ENCODE measurements at places on chromosomes 7 and 10.

DNA sequence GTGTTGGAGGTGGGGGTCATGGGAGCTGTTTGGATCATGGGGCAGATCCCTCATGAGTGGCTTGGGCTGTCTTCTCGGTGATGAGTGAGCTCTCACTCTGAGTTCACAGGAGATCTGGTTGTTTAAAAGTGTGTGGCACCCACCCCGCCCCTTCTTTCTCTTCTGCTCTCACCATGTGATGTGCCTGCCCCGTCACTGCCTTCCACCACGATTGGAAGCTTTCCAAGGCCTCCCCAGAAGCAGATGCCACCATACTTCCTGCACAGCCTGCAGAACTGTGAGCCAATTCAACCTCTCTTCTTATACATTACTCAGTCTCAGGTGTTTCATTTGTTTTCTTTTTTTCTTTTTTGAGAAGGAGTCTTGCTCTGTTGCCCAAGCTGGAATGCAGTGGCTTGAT lies 170.0 kb downstream of the PTPN20 start:
- no peak for DNase-seq

DNA sequence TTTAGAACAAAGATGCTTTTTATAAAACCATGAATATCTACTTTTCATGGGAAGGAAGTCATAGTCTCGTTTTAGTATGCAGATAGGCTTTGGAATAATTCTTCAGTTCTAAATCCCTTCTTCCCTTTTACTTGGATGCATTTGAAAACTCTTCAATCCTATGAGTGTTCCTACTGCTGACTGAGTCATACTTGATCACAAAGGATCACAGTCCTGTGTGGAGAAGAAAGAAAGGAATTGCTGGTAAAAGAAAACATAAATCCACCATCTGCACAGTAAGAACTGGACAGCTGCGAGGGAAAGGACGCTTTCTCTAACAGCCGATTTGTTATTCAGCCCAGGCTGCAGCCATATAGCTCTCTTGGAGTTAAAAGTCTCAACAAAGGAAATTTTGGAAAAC lies 209.9 kb downstream of the SEMA3E start:
- no peak for DNase-seq

- DNase-seq, result no peak
These were observed 44.1 kb upstream of the CNPY1 start for GRCh38 chr7:155590215-155591018.

GRCh38 chr7:55085511-55086412 lies 66.9 kb downstream of the EGFR start:
- DNase-seq, result no peak

DNA sequence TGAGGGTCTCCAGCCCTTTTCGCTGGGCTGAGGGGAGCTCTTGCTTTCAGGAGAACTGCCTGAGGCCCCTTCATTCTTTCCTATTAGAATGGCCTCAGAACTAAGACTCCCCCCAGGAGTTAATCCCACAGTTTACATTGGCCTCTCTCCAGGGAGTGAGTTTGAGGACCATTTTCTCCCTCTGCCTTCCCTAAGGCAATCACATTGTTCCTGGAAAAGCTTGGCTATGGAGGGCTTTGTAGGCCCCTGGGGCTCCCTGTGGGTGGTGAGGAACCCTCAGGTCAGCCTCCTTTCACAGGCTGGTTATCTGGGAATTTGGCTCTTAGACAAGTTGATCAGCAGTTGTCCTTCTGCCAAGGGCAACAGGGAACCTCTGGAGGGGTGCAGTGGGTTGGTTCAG lies 343.7 kb downstream of the RPS24 start:
- DNase-seq, result no peak

GRCh38 chr7:90611115-90611514 lies 15.0 kb downstream of the CDK14 start:
- no peak for DNase-seq

- DNase-seq, result peak; percentile 36
These were observed 48.5 kb upstream of the SLC29A3 start for GRCh38 chr10:71270301-71271220.

DNA sequence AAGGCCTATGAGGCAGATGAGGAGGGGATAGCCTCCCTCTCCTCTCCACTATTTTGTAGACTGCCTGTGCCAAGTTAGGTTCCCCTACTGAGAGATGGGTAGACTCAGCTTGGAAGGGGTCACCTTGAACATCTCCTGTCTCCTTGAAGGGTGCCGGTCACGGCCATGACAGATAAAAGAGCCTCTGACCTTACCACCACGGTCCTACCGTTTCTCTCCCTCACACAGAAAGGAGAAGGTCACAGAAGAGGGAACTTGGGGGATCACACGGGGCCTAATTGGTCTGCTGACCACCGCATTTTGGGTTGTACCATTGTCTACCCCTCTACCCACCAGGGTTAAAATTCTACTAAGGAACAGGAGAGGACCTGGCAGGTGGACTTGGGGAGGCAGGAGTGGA lies 17.0 kb downstream of the PRSS2 start:
- no peak for DNase-seq

DNA sequence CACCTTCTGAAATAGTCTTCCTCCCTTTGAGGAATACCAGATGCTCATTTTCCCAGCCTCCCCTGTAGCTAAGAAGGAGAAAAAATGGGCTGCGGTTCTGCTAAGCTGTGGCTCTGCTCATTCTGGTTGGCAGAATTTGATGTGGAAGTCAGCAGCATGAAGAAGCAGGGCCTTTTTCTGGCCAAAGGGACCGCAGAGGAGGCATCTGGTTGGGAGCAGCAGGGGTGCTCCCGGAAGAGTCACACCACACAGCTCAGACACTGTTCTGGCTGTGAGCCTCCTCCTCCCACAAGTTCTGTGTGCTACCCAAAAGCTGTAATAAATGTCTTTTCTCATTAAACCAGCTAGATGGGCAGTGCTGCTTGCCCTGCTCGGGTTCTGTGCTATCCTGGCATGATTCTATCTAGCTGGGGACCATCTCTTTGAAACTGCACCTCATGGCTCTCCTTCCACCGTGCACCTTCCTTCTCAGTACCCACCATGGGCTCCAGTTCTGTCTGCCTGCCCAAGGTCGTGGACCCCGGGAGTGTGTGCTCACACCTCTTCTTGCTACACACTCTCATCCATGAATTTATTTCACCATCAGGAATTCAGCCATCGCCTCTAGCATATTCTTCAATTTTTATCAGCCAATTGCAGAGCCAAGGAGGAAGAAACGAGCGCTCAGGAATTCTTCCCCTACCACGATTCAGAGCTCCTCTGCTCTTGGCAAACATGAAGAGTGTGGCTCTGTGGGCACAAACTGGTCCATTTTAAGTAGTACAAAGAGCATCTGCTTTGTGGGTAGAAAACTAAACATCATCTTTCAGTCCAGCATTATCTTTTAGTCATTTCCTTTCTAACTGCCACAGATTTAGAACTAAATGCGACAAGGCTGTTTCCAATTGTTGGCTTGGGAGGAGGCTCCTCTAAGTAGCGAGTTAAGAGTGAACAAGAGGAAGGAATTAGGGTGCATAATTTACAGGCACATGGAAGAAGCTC lies 76.9 kb downstream of the FAM171A1 start:
- no peak for DNase-seq

GRCh38 chr10:119821182-119821581 lies 51.5 kb downstream of the MCMBP start:
- no peak for DNase-seq

DNA sequence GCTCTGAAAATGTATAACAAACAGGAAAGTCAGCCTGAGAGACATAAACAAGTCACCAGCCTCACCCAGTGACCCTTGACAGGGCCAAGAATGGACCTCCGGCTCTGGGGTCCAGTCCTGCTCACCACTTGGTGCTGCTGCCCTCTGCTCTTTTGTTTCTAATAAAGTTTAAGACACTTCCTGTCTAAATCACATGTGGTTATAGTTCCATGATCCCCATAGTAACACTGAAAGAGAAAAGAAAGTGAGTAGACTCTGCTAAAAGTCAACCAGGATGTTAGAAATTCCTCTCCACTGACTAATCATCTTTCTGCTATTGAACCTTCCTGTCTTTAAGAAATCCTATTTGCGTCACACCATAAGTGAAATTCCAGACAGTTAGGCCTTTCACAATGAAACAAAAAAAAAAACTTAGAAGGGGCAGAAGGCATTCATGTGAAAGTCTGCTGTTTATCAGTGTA lies 179.2 kb upstream of the BET1 start:
- DNase-seq, result no peak

DNA sequence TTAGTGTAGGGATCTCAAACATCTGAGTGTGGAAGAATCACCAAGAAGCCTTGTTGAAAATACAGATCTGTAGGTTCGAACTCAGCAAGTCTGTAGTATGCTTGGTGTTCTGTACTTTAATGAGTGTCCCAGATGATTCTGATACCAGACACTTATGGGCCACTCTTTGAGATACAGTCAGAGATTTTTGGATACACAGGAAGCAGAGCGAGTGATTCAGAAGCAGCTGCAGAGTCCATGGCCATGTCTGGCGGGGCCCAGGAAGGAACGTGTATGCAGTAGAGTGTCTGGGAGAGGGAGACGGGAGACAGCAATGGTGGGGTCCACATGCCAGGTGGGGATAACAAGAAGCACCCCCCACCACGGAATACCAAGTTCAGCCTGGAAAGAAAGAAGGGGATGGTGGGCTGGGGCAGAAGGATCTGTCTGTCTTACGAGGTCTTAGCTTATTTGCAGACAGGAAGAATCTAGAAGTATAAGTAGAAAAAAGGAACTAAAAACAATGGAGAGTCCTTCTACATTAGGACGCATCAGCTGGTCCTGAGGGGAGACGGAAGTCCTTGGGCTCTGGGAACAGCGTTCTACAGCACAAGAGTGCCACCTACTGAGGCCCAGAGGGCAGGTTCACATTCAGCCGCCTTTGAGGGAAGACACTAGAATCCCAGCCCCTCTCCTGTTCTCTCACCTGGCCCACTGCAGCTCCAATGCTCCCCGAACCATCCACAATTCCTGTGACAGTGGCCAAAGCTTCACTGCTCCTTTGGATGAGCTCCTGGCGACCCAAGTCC lies 55.4 kb downstream of the SLC37A3 start:
- DNase-seq, result no peak

- no peak for DNase-seq
These were observed 37.1 kb upstream of the SEC61G start for GRCh38 chr7:54796150-54796549.

GRCh38 chr7:93150200-93150835 lies 2.1 kb upstream of the SAMD9L start:
- no peak for DNase-seq

GRCh38 chr10:101174319-101174718 lies 43.2 kb downstream of the TLX1 start:
- no peak for DNase-seq

- no peak for DNase-seq
These were observed 45.8 kb downstream of the PDK4 start for GRCh38 chr7:95550546-95550945.

DNA sequence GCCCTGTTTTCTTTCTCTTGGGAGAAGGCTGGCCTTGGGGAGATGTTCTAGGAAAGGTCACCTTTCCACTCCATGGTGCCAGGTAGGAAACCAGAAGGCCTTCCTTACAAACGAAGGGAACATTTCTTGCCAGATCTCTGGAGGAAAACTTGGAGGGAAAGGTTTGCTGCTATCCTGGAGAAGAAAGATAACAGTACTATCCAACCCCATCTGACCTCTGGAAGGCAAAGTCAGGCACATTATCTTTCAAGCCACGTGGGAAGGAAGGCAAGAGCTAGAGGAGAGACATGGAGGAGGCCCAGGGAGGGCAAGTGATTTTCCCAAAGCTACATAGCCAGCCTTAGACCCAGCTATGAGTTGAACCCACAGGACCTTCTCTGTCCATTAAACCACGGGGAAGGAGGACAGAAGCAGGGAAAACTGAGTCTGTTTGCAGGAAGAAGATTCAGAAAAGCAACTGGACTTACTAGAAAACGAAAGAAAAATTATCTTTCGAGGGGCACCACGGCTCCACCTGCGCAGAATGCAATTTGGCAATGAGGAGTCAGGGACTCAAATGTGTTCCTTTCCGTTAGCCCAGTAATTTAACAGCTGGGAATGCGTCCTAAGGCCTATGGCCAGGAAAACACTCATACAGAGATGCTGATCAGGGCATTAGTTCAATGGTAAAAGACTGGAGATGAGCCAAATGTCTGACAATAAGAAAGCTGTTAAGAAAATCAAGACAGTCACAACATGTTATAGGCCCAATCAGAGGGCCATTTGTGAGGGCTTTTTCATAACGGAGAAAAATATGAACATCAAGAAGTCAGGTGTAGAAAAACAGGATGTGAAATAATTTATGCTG lies 32.0 kb upstream of the PSAP start:
- DNase-seq, result no peak

GRCh38 chr10:33986016-33986415 lies 651.5 kb upstream of the NRP1 start:
- no peak for DNase-seq

DNA sequence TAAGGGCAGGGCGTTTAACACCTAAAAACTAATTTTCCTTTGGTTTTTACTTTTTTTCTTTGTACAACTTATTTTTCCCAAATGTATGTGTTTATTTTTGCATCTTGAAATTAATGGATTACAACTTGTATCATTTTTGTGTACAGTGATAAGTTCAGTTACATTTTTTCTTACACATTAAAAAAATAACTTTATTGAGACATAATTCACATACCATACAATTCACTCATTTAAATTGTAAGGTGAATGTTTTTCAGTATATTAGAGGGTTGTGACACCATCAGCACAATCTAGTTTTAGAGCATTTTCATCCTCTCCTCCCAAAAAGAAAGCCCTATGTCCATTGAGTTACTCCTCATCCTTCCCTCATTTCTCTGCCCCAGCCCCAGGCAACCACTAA lies 11.6 kb downstream of the OGDH start:
- no peak for DNase-seq

GRCh38 chr7:27842851-27843250 lies 102.9 kb downstream of the TAX1BP1 start:
- no peak for DNase-seq

GRCh38 chr10:27685681-27686080 lies 59.9 kb downstream of the MKX start:
- no peak for DNase-seq

DNA sequence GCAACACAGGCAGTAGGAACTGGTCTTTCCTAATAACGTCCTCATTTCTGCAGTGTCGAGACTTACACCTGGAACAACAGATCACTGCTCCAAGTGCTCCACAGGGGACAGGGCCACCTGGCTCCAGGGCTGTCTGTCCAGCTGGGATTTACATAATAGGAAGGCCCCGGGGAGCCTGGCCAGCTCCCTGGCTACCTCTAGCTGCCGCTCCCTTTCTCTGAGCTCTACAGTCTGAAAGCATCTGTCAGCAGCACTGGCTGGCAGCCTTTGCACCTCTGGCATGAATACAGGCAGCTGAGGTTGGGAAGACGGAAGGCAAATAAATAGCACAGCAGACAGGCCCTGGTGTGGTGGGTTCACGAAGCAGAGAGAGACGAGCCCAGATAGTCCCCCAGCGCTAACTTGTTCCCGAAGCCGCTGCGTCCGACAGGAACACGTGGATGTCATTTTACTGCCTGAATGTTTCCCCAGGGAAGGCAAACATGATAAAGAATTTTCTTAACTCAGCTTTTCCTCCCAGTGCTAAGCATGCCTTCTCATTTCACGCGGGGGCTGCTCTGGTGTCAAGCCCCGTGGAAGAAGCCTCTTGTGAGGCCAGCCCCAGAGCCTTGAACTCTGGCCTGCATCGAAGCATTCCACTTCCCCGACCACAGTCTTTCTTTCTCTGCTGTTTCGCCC lies 105.4 kb downstream of the ITIH5 start:
- no peak for DNase-seq
